Stimulated activated CD4-positive, alpha-beta T cell treated with anti-CD3 and anti-CD28 coated beads, Interleukin-1b, Interleukin-23, amount 100 ng/mL, for 4 hours (primary cell): ENCODE measurements at places on chromosomes 2 and 18.

GRCh38 chr2:150182566-150183235 is 304.8 kb downstream of the RND3 start:
- DNase-seq = no peak

DNA sequence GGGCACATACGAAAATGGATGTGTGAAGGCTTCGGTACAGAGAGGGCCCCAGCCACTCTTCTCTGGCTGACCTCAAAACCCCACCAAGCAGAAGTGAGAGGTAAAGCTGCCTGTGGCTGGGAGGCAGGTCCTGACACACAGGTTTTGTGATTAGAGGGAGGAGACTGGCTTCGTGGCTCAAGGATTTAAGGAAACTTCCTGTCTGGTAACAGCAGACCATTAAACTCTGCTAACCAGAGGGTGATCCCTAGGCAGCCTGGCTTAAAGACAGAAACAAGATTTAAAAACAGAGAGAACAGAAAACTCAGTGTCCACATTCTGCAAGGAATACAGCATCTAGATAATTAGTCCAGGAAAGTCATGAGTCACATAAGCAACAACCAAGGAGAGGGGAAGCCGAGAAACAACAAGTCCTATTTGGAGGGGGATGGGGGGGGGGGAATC is 101.9 kb downstream of the NFATC1 start:
- DNase-seq = no peak

DNA sequence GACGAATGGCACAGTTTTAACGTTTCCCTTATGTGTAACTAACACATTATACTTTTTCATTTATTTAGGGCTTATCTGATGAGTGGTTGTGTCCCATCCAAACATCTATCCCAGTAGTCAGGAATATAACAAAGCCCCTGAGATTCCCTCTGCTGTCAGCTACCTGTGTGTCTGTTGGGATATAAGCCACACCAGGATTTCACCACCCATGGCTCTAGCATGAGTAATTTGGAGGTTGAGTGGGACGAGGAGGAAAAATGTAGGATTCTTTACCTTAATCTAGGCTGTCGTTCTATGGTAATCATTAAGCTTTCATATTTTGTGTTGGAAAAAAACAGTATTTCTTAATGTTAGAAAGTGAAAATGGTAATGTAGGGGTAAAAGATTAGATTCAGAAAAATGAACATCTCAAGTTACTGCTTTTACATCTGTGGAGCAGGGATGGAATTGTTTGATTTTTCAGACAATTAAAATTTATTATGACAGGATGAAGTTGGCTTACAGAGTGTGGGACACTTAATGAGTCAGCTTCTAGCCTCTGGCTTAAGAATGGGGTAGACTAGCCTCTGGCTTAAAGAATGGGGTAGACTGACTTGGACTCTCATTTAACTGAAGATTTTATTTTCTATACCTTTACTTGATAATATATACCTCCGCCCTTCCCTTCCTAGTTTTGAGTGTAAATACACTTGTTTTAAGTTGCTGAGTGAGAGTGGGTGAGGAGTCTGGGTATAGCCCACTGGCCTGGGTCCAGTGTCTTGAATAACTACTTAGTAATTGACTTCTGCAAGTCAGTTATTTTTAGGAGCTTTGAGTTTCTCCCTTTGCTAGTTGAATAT is 88.5 kb upstream of the RANBP2 start:
- no peak for DNase-seq

GRCh38 chr2:6917761-6918421 is 679 bp downstream of the RNF144A start:
- no peak for DNase-seq

DNA sequence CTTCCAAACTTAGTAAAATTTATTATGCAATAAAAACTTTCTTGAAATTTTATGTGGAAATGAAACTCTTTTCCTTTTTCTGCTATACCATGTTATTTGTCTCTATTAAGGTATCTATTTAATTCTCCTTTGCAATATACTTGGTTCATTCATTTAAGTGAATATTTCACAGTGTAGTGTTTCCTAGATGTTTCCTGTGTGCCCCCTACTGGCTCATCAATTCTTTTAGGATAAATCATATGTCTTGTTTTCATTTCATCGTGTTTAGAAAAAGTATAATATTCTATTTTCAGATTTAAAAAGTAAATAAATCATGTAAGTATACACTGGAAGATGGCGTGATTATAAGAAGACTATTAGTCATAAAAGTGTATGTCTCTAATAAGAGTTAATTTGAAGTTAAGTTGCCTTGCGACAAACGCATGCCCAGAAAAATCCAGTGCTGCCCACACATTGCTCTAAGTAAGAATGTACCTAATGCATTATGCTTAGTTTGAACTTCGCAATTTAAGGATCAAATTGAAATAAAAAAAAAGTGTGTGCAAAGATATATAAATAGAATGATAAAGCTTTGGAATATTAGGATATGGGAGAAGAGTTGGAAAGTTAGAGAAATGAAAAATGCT is 525.4 kb downstream of the KCNJ3 start:
- no peak for DNase-seq

GRCh38 chr2:99101697-99102096 is 39.8 kb upstream of the C2orf15 start:
- DNase-seq = no peak

DNA sequence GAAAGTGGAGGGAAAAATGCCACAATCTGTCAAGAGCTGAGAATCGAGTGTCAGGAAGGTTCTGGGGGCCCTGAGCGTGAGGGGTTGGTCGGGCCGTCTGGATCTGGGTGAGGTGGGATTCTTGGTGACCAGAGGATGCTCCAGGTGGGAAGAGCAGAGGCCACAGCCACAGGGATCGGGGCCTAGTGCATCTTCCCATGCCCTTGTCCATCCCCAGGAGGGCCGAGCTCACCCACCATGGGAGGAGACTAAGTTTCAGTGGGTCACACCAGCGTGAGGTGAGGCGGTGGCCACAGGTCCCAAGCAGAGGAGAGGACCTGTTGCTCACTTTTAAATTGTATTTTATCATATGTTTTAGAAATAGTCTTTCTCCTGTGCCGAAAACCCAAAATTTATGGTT is 70.0 kb downstream of the TMEM18 start:
- DNase-seq = no peak

GRCh38 chr2:20220806-20221554 is 4.0 kb downstream of the SDC1 start:
- no peak for DNase-seq

DNA sequence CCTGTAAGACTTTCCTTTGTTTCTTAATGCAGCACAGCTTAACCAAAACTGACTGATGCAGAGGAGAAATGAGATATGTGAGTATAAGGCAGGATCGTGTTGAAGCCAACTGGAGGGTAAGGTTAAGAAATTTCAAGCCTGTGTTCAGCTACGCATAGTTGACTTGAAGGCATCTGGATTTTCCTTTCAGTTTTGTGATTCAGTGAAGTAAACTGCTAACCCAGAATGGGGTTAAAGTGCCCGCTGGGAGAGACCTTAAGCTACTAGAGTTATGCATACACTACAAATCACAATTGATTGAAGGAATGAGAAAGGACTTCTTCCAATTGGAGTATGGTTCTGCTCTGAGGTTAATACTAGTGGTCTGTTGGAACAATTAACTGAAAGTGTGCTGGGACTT is 22.6 kb downstream of the THSD7B start:
- DNase-seq = no peak

DNA sequence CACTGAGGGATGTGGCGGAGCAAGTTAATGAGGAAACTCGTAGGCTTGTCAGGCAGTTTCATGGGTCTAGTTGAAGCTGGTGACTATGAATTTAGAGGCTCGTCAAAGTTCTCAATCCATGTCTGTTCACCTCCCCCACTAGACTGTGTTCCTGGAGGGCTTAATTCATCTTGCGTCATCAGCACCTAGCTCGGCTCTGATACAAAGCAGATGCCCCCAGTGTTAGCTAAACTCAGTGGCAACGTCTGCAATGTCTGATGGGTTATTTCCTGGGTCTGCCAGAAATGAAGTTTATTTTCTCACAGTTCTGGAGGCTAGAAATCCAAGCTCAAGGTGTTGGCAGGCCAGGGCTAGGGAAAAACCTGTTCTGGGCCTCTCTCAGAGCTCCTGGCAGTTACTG is 140.6 kb downstream of the PID1 start:
- DNase-seq = no peak

GRCh38 chr18:26771524-26771923 is 94.0 kb downstream of the AQP4 start:
- no peak for DNase-seq

DNA sequence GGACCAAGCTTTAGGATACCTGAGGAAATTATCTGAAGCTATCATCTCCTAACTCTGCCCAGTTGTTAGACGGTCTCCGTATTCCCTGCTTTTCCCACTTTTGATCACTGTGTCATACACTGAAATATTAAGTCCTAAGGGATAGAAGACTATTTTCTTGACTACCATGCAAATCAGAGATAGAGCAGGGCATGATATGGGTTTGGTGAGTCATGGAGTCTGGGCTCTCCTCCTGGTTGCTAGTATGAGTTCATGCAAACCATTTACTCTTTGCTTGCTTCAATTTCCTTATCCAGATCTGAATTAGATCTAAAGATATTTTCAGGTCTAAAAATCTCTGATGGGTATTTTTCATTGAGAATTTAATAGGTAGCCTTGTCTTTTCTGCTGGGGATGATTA is 55.0 kb downstream of the EHBP1 start:
- DNase-seq = no peak

GRCh38 chr2:241812730-241813643 is 4.0 kb downstream of the NEU4 start:
- no peak for DNase-seq

DNA sequence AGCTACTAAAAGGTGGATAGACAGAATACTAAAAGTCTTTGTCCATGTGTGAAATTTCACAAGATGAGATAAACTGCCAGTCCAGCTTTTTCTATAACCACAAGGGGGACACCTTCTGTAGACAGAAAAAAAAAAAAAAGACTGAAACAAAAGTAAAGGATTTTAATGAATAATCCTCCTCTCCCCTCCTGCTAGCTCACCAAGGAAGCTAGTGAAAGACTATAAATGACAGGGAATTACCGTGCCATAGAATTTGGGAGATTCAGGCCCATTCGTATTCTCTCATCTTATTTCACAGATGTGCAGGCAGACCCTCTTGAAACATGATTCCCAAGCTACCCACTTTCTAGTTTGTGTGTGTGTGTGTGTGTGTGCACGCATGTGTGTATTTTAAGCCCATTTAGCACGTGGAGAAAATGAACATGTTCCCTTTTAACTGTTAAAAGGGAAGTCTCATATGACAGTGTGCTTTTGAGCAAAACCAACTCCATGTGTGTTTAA is 36.3 kb upstream of the SLC8A1 start:
- DNase-seq = no peak

DNA sequence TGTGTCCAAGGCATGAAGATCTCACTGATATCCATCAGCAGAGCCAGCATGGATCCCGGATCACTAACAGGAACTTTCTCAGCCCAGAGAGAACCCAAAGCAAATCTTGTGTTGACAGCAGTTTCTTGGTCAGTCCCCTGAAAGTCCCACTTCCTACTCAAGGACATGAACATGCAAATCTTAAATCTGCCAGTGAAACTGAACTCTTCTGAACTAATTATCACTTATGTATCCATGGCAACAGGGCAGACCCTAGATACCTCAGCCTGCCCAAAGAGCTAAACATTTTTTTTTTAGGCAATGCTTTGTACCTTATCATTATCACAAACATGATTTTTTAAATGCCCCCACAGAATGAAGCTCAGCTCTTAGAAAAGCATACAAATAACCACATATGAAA is 127.8 kb upstream of the DDX18 start:
- DNase-seq = no peak

GRCh38 chr2:39516347-39517101 is 79.4 kb upstream of the MAP4K3 start:
- no peak for DNase-seq

- no peak for DNase-seq
Measured at GRCh38 chr2:111015283-111015995, 105.3 kb upstream of the BCL2L11 start.

DNA sequence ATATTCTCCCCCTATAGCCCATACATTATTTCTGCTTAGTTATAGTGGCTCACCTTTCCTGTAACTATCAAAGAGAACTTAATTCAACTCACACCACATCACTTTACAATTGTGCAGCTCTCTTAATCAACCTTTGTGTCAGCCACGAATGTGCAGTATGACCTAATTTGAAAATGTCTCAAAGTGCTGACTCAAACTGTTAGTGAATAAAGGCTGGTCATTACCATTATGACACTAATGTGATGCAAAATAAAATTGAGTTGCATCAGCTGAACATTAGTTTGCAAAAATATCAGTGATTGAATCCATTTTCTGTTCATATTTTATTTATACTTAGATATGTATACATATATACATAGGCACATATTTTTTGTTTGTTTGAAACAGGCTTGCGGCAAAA is 251.8 kb downstream of the MEIS1 start:
- DNase-seq = no peak

- no peak for DNase-seq
Measured at GRCh38 chr2:176383836-176384442, 114.7 kb downstream of the MTX2 start.

DNA sequence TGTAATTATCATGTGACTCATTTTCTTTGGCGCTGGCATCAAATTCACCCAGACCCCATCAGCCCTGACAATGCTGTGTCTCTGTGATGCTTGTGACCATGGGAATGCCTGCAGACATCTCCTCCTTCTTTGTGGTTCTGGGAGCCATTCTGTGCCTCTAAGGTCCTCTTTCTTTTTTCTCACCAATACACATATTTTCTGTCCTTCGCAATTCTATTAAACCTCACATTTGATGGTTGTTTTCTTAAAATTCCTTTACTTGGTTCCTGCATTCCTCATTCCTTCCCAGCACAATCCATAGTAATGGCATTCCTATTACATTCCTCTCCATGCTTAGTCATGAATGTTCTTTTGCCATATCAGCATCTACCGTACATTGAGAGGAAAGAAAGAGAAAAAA is 375.3 kb downstream of the PIK3C3 start:
- no peak for DNase-seq

DNA sequence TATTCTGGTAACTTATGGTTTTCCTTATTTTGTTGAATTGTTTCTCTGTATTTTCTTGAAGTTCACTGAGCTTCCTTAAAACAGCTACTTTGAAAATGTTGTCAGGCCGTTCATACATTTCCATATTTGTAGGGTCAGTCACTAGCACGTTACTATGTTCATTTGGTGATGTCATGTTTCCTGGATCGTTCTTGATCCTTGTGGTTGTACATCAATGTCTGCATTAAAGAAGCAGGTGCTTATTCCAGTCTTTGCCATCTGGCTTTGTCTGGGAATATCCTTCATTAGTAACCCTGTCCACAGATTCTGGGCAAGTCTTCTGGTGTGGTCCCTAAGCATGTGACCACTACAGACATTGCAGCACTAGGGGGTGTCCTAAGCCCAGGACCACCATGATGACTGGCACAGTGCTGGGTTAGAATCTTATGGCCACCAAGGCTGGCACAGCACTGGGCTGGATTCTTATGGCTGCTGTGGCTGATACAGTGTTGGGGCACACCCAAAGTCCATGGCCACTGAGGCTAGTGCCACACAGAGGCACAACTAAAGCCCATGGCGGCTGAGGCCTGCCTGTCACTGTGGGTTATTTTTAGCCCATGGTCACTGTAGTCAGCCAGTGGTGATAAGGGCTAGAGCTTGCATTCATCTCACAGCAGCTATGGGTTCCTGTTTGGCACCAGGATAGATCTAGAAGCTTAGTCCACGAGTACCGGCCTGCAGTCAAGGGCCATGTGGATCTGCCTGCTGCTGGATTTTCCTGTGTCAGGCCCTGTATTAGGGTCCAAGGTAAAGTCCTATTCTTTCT is 13.2 kb downstream of the VWA3B start:
- no peak for DNase-seq

GRCh38 chr2:193141-193671 is 70.6 kb downstream of the SH3YL1 start:
- no peak for DNase-seq

- no peak for DNase-seq
Measured at GRCh38 chr2:12612671-12613070, 104.1 kb upstream of the TRIB2 start.
